Left lung (tissue), 14 donors: ENCODE measurements at places on chromosomes 2 and 18. TPM values are rescaled to one million over a fixed set of nuclear protein-coding genes. Genes with fewer than 3 reads are reported as not detected.
A peak's percentile ranks its signal among the peaks of the same experiment; 100 is the strongest.

Gene HTR2B
- total RNA-seq: 0.94 TPM

GRCh38 chr2:205714789-205715720 is 32.8 kb downstream of the NRP2 start:
- no peak overlapping the region for H3K4me3 ChIP-seq
- DNase-seq: no peak
- peak overlapping the region; percentile 50 for H3K27ac ChIP-seq
- no peaks in the 10 kb centered on the region for H3K36me3 ChIP-seq
- H3K27me3 ChIP-seq: no peaks in the 10 kb centered on the region

Gene SCYGR4
- not detected for total RNA-seq

- no peaks in the 10 kb centered on the region for H3K36me3 ChIP-seq
- no peak overlapping the region for H3K4me3 ChIP-seq
- H3K27ac ChIP-seq: no peak overlapping the region
- peaks cover 7% of the 10 kb centered on the region for H3K4me1 ChIP-seq
- peak; percentile 42 for DNase-seq
- no peaks in the 10 kb centered on the region for H3K27me3 ChIP-seq
These were observed 30.9 kb upstream of the REEP1 start for GRCh38 chr2:86368161-86368824.

Gene ATP8B1
- 24.0 TPM for total RNA-seq

GRCh38 chr18:67519592-67519991 is 3.1 kb upstream of the DSEL start:
- no peak overlapping the region for H3K27ac ChIP-seq
- no peak overlapping the region for H3K4me3 ChIP-seq

- H3K4me3 ChIP-seq: no peak overlapping the region
- no peaks in the 10 kb centered on the region for H3K27me3 ChIP-seq
- H3K27ac ChIP-seq: peak overlapping the region; percentile 34
- peaks cover 18% of the 10 kb centered on the region for H3K4me1 ChIP-seq
- no peaks in the 10 kb centered on the region for H3K36me3 ChIP-seq
These were observed 54.1 kb downstream of the ATP8B1 start for GRCh38 chr18:57748770-57749603.

Gene PSMA8
- 0.15 TPM for total RNA-seq
